ENCODE measurements at places on chromosomes 2 and 18. TPM values are rescaled to one million over a fixed set of nuclear protein-coding genes. Genes with fewer than 3 reads are reported as not detected.

DNA sequence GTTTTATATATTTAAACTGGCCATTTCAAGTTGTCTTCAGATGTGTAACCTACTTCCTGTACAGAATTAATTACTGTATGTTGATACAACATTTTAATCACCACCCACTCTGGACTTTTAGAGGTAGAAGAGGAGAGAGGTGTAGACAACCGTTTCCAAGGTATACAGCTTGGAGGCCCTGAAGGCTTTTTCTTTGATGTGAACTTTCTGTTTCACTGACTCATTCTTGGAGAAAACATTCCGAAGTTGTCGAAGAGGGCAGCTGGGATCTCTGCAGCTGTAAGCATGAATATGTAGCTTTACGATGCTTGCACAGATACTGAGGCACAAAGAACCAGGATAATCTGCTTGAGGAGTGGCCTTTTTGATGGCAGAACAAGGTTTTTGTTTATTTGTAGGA is 137.0 kb downstream of the NCKAP5 start:
- ATAC-seq, result no peak

- no peak for ATAC-seq
Measured at GRCh38 chr2:774436-774835, 97.2 kb upstream of the TMEM18 start.

- ATAC-seq, result no peak
Measured at GRCh38 chr2:69013840-69014821, 1.2 kb downstream of the ANTXR1 start.

DNA sequence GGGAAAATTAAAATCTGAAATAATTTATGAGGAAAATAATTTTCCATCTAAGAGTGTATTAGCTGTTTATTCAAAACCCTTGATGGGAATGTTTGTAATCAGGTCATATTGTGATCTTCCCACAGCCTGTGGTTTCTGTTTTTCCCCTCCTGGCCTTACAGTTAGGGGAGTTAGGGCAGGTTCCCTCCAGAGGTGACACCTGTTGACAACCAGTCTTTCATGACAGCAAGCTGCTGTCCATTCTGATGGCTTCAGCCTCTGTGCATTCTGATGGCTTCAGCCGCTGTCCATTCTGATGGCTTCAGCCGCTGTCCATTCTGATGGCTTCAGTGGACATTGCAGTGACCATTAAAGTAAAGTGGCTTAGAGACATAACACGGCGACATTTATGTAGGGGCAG is 328.2 kb downstream of the GBX2 start:
- no peak for ATAC-seq

DNA sequence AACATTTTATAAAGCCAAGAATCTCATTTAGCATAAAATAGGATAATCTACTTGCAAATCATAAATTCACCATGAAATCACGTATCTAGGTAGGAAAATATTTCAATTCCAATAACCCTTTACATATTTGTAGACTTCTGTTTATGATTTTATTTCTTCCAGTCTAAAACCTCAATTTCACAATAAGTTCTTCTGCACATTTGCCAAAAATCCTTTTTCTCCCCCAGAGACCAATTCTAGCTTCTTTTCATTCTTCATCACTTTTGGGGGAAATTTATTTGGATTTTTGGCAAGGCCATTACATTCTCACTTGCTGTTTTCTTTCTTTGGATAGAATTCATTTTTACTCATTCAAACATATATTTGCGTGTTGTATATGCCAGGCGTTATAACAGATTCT is 86.8 kb downstream of the SPRED2 start:
- no peak for ATAC-seq

GRCh38 chr2:53473775-53474311 is 293.8 kb upstream of the CHAC2 start:
- ATAC-seq, result peak; percentile 39

DNA sequence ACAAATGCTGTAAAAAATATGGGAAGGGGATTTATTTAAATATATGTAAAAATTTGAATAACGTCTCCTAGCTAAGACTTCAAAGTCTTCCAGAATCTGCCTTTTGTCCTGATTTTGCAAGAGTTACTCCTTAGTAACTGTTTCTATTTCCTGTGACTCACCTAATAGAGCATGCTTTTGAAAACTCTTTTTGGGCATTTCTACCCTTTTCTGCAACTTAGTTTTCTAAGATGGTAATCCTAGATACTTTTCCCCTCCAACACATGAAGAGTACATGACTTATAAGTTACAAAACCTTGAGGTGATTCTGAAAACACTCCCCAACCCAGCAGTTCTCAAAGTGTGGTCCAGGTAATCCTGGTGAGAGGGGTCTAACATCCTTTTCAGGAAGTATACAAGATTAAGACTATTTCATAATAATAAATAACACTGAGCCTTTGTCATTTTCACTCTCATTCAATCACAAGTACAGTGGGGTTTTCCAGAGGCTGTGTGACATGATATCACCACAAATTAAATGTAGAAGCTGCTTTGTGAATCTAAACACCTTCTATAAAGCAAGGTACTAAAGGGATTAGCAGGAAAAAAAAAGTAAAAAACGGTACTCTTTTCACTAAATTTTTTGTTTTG is 31.9 kb downstream of the PPP4R3B start:
- no peak for ATAC-seq

- ATAC-seq, result no peak
Measured at GRCh38 chr2:105287692-105288091, 41.8 kb downstream of the TGFBRAP1 start.

DNA sequence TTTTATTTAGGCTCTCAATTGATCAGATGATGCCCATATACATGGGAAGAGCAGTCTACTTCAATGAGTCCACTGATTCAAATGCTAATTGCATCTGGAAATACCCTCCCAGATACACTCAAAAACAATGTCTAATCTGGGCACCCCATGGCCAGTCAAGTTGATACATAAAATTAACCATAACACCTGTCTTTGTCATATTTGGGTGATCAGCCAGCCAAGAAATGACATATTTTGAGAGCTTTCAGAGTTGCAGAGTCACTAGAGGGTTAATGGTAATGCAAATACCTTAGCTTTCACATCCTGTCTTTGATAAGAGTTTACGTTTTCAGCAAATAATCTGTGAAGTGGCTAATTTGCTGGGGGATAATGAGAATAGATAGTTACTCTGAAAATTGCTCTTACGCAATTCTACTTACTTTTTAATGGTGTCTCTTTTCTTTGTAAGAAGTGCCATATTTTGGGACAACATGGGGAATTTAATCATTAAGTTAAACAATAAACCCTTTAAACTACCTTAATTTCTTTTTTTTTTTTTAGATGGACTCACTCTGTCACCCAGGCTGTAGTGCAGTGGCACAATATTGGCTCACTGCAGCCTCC is 49.1 kb downstream of the CCDC195 start:
- no peak for ATAC-seq

DNA sequence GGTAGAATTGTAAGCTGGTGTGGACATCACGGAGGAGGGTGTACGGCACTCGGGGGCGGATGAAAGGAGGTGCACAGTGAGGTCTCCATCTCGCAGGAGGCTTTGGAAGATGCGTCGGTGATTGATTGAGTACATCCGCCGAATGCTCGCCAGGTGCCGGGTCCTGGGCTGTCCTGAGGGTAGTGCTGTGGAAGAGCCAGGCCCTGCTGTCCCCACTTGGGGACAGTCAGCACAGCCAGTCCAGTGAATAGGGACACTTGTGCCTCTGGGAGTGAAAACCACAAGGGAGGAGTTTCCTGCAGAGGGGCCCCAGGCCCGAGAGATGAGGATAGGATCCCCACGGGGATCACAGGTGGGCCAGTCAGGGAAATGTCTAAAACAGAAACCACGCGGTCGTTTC is 28.1 kb downstream of the MLPH start:
- ATAC-seq, result no peak

GRCh38 chr18:6013171-6013810 is 118.0 kb upstream of the TMEM200C start:
- no peak for ATAC-seq

DNA sequence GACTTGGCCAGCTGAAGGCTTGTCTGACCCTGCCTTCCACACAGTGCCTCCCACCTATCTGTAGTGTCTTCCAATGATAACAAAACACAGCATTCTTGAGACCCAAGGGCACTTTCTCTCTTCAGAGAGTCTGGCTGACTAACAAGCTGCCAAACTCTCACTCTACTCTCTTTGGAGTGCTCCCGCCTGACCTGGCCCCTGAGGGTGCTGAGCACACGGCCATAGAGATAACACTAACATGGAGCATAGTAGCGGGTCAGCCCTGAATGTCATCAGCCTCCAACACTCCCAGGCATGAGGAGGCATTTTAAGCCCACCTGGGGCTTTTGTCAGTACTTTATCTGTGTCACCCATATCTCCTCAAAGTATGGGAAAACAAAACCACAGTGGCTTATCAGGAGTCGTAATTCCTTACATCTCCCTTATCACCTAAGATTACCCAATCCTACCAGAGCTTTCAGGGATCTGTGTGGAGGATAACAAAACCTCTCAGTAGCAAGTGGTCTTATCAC is 160.3 kb upstream of the TCF4 start:
- ATAC-seq, result no peak

GRCh38 chr2:233451950-233452349 is 97.7 kb downstream of the DGKD start:
- ATAC-seq, result no peak

DNA sequence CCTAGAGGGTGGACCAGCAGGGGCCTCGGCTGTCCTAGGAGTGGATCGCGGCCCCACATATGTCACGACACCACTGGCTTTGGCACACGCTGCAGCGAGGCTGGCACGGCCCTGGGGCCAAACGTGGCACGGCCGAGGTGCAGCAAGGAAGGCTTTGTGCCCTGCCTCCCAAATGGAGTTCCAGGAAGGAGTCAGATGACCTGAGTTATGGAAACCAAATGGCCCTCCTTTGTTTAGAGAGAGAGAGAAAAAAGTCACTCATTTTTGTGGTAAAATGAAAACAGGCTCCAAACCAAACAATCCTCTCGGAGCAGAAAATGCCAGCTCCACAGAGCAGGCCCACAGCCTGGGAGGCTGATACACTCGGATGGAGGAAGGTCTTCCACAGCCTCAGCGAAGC is 105.6 kb downstream of the ANTXR1 start:
- no peak for ATAC-seq

DNA sequence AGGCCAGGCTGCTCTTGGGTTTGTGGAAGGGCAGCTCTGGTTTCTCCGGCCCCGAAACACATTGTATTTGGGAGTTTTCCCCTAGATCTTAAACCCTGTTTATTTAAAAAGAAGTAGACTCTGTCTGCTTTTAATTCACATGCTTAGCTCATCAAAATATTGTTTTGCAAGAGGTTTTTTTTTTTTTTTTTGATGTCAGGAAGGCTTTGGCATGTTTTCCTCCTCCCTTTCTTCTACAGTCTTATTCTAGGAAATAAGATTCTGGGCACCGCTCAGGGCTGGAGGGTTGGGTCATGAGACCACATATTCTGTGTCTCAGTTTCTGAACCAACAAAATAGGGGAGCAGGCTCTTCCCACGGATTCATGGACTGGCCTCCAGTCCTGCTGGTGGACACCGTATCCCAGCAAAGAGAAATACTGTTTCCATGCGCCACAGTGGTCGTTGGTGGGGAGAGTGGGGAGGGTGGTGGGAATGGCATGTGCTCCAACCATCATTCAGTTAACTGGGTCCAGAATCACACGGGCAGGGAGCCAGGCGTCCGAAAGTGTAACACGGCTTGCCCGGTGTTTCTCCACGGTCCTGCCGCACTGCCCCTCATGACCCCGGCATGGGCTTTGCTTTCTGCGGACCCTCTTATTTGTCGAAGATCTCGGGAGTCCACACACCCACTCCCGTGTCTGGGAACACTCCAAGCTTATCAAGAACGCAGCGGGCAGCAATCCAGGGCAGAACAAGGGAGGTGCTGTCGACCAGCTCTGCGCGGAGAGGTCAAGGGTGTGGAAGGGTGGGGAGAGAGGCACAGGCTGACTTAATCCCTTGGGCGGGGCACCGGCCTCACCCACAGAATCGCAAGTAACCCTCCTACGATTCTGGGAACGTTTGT is 176.7 kb downstream of the GLI2 start:
- peak; percentile 50 for ATAC-seq

- ATAC-seq, result peak; percentile 69
Measured at GRCh38 chr2:191927319-191927867, 80.5 kb upstream of the CAVIN2 start.

- ATAC-seq, result no peak
Measured at GRCh38 chr2:45180033-45180746, 170.9 kb upstream of the SIX2 start.

GRCh38 chr2:148560496-148560895 is 84.1 kb upstream of the EPC2 start:
- ATAC-seq, result no peak

DNA sequence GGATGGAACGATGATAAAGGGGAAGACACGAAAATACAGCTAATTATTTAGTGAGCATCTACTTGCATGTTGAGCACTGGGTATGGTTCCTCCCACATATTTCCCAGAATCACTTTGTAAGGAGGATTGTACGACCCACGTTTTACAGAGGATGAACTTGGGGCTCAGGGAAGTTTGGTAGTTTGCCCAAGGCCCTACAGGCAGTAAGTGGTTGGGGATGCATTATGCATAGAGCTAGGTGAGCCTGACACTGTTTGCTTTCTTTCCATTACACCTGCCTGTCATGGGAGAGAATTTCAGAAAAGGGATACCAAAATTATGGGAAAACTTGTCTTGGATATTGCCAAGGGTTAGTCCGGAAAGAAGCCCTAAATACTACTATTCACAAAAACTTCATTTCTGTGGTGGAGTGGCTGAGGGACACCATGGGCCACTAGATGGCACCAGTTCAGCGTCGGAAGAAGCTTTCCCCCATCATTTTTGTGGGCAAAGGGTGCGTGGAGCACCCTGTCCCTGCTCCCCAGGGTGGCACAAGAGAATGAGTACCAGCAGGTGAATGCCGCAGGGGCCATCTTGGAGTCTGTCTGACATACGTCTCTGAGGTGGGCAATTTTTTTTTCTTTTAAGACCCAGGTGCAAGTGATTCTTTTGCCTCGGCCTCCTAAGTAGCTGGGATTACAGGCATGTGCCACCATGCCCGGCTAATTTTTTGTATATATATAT is 23.5 kb upstream of the C18orf32 start:
- ATAC-seq, result peak; percentile 41

- no peak for ATAC-seq
Measured at GRCh38 chr2:11711354-11711716, 35.1 kb upstream of the LPIN1 start.

DNA sequence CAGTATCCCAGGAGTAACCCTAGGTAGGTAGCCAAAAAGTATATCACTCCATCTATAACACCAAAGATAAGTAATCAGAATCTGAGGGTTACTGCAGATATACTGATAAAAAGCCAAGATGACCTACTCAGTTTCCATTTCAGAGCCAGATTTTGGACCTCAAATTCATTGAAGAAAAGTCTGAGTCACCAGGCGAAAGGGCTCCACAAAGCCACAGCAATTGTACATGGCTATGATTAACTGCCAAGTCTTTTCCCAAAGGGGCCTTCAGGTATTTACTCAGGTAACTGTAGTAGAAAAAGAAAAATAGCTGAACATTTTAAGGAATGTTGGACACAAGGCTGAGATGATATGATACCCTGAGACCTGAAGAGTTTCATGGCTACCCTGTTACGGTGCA is 75.6 kb upstream of the KCNH7 start:
- ATAC-seq, result no peak

- no peak for ATAC-seq
Measured at GRCh38 chr18:44764863-44765262, 84.2 kb downstream of the SETBP1 start.

Gene CXCR1
- not detected for total RNA-seq

Gene DNAJC10
- total RNA-seq, result 77.2 TPM

Gene CTAGE1
- not detected for total RNA-seq

Gene APCDD1
- 34.7 TPM for total RNA-seq

Gene SERPINB12
- not detected for total RNA-seq

Gene PIK3C3
- total RNA-seq, result 34.2 TPM
